Effector memory CD4-positive, alpha-beta T cell (primary cell): ENCODE measurements at places on chromosomes 13 and 19.

DNA sequence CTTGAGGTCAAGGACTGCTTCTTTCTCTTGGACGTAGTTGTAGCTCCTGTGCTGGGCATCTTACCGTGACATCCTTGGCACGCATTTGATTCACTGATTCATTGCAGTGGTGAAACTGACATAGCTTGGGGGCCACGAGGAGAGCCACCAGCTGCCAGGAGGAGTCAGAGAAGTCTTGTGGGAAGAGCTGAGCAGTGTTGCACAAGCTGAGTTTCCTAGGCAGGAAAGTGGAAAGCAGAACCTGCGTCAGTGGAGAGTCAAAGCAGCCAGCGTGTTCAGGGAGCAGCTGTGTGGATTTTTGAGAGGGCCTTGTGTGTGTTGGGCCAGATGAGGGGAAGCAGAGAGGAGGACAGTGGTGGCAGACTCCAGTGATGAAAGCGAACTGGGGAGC, 5.3 kb upstream of the GPR183 start:
- DNase-seq = no peak

DNA sequence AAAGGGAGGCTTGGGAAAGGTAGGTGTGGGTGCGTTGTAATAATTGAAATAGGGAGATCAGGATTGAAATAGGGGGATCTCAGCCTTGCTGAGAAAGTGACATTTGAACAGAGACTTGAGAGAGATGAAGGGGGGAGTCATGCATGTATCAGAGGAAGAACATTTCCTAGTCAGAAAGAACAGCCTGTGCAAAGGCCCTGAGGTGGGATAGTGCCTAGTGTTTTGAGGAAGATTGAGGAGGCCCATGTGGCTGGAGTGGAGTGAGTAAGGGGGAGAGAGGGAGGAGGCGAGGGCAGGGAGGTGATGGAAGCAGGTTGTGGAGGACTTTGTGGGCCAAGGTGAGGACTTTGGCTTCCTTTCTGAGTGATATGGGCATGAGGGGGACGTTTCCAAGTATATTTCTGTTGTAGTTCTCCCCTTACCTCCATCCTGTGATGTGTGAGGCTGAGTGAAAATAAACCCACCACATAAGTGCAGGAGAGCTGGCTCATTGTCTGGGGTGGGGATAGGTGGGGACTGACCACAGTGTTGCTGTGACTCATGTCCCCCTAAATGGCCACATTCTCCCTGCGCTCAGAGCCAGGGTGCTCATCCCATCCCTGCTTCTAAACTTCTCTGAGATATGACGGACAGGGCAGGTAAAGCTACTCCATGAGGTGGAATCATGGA, 17.8 kb downstream of the ACTL9 start:
- no peak for DNase-seq

GRCh38 chr13:53560556-53560955, 531.9 kb downstream of the OLFM4 start:
- DNase-seq = no peak

- DNase-seq = no peak
Measured at GRCh38 chr13:80359414-80359777, 18.5 kb upstream of the SPRY2 start.

DNA sequence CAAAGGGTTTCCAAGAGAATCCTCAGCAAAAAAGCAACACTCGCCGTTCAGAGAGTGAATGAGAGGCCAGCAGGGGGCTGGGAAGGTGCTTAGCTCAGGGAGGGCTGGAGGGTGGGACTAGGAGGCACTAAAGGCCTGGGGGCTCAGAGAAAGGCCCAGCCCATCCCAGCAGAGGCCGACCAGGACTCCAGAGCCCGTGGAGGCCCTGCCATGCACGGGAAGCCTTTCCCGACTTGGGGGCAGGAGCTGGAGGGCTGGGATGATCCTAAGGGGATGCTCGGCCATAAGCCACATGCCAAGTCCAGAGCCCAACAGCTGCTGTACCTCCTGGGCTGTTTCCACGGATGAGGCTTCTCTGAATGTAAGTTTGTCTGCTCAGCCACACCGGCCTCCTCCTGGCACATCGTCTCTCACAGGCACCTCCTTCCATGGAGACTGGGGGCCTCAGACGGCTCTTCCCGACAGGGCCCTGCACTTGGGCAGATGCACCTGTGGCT, 19.5 kb downstream of the RASA3 start:
- DNase-seq = no peak

- DNase-seq = no peak
Measured at GRCh38 chr19:45348367-45349125, 8.0 kb downstream of the KLC3 start.

DNA sequence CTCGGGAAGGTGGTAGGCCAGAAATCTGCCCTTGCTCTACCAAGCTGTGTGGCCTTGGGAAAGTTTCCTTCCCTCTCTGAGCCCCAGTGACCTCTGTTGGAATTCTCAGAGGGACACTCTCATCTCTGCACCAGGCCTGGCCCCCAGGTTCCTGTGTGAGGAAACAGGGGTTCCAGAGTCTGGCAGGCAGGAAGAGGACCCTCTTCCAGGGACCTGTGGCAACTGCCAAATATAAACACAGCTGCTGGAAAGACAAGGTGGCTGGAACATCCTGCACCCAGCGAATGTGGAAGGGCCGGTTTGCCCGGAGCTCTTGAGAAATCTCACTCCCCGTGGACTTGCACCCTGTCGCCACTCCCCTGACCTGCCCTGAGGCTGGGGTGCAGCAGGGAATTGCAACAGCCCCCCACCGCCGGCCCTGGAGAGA, 52.8 kb downstream of the GADD45B start:
- DNase-seq = no peak

GRCh38 chr19:6970021-6970420, 51.2 kb downstream of the MBD3L2B start:
- no peak for DNase-seq

DNA sequence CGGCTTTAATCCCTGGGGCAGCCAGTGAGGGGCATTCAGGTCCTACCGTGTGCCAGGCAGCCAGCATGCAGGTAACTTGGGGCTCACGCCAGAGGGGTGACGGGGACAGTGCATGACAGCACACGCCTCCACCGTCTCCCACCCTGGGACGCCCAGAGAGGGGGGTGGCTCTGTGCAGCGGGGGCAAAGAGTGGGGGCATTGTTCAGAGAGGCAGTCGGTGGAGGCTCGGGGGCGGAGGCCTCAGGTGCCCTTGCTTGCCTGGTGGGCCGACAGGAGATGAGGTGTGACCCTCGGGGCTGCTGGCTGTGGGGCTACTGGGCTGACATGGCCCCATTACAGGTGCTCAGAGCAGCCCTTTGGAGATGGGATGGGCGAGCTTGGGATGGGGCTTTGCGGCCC, 18.4 kb downstream of the PLIN4 start:
- no peak for DNase-seq

- no peak for DNase-seq
Measured at GRCh38 chr13:106052200-106052767, 483.2 kb downstream of the EFNB2 start.

- DNase-seq = no peak
Measured at GRCh38 chr19:39405261-39405957, 1.2 kb upstream of the ZFP36 start.

DNA sequence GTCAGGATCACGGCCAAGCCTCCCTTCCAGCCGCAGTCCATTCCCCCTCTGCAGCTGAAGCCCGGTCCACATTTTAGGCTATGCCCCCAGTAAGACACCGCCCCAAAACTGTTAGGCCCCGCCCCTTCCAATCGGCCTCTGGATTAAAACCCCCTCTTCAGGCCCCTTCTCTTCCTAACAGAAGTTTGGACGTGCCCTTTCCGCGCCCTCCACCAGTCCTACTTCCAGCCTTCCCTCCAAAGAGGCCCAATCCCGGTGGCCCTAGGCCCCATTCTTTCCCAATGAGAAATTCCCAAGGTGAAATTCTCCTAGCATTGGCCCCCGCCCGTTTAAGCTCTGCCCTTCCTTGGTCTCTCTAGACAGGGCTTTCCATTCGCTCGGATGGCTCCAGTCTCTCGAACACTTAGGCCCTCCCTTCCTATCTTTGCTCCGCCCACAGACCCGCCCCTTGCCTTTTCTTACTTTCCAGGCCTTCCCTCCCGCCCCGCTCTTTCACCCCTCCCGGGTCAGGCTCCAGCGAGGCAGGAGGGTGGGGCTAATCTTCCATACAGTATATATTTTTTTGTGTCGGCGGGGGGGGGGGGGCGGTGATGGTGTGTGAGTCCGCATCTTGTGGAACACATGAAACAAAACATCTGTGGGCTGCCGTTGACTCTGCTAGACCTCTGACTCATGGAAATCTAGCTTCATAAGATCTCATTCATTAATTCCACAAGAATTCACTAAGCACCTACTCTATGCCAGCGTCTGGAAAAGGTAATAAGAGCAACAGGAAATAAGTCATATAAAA, 13.6 kb downstream of the LTBP4 start:
- DNase-seq = peak; percentile 74

- no peak for DNase-seq
Measured at GRCh38 chr13:97369261-97369893, 64.6 kb upstream of the RAP2A start.

DNA sequence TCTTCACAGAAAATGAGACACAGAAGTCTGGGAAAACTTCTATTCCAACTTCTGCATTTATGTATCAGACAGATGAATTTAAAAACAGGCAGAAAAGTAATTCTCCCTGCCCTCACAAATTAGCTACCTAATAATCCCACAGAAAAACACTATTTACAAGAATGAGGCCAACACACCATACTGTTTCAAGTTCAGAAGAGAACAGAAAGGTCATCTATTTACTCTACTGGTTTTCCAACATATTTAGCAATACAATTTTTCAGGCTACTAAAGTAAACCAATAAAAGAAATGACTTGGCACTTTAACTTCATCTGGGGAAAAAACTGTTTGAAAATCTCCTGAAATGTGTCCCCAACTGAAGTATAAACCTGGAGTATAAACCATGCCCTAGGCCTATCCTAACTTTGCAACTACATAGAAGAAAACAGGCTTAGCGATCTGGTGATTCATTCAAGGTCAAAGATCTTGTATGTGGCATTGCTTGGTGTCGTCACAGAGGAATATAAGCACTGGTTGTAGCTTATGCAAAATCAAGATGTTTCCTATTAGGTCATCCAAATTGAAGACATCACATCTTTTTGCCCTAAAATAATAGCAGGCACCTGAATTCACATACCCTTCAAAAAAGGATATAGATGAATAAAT, 20.1 kb upstream of the EBPL start:
- no peak for DNase-seq

GRCh38 chr13:51416107-51416506, 36.7 kb downstream of the INTS6 start:
- DNase-seq = no peak

- DNase-seq = no peak
Measured at GRCh38 chr19:40416918-40417642, 3.9 kb upstream of the PRX start.

- DNase-seq = no peak
Measured at GRCh38 chr19:49374665-49375434, 11.2 kb downstream of the DKKL1 start.

DNA sequence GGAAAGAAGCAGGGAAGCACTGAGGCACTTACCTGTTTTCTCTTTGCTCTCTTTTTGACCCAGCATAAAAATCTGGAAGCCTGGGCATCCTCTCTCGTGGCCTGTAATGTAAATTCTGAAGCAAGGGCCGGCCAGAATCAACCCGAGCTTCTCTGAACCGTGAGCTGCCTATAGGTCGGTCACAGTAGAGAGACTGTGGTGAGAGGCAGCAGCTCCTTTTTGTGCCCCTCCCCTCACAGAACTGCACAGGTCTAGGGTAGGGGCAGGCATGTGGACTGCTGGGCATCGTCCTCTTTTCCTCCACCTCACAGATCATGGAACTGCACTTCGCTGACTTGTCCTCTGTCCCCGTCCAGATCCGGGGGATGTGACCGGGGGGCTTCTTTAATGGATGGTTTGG, 12.5 kb downstream of the FAM124A start:
- DNase-seq = no peak

DNA sequence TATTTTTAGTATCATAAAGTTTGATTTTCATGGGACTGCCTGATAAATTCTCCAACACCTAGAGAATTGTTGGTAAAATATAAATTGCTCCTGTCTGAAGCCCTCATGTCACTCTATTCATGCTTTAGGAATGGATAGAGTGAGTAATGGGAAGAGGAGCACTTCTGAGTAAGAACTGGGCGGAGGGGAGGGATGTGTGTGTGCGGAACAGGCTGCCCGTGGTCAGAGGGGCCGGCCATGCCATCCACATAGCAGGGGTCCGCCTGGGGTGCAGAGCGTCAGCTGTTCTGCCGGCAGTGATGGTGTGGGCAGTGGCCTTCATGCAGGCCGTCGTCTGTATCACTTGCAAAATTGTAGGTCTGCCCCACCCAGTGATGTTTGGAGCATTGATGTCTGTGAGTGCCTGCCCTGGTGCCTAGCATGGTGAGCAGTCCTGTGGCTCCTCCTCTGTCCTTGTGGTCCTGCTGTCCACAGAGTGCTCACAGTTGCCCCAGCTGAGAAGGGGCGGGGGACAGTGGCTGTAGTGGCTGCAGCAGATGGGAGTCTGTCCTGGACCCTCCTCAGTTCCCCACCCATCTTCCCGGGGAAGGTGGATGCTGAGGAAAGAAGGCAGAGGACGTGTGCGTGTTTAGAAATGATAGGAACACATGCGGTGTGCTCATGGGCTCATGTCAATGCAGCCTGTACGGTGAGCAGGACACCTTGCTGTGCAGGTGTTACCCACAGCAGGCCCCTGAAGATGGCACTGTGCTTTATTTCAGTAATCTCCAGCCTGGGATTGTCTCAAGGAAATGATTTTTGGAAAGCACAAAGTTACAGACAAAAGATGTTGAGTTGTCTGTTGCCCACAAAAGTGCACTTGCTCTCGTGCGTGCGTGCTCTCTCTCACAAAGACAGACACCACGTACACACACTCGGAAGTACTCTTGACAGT, 49.4 kb upstream of the TEX29 start:
- DNase-seq = no peak

DNA sequence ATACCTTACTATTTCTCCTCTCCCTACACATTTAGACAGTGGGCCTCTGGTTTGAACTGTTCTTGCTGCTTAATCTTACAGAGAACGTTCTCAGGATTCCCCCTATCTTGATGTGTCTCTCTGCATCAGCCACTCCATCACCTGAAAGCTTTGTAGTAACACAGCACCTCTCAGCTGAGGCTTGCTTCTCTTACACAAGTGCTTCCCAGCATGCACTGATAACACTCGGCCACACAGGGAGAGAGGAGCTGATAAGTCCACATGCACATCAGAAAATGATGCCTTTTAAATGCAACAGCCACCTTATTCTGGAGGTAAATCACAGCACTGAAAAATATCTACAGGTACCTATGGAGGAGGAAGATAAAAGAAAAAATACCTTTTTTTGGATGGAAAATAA, 192.2 kb upstream of the TSHZ3 start:
- no peak for DNase-seq

GRCh38 chr19:44823373-44823698, 14.4 kb downstream of the BCAM start:
- DNase-seq = no peak

GRCh38 chr19:50224986-50225747, 21.7 kb downstream of the MYH14 start:
- no peak for DNase-seq

GRCh38 chr19:31013384-31014020, 335.7 kb downstream of the TSHZ3 start:
- DNase-seq = no peak

DNA sequence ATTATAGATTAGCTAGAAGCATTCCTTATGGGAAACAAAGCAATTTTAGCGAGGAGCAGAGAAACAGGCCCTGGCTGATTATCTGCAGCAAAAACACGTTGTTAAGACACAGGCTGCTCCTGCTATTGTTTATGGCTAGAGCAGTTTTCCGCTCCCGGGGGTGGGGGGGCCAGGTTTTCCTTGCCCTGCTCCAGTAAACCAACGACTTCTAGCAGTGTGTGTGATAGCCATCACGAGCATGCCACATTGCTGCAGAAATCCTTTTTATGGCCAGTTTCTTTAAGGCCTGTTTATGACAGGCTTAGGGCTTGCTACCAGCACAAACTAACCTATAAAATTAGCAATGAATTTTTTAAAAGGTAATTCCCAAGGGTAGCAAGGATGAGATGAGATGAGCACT, 18.4 kb upstream of the IL17D start:
- no peak for DNase-seq
